ENCODE measurements at places on chromosomes 4 and X. TPM values are rescaled to one million over a fixed set of nuclear protein-coding genes. Genes with fewer than 3 reads are reported as not detected.

DNA sequence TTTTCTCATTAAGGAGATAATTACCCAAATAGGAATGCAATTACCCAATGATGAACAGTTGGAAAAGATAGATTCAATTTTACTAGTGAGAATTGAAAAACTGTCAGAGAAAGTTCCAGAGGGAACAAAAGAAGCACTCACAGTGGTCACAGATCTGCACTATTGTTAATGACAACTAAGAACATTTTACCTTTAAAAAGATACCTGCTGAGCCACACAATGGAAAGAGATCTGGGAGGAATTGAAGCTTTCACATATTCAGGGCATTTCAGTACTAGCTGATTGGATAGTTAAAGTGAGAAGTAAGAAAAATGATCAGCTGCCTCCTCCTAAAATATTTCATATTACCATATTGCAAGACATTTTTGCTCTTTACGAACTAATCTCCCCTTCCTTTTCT lies 1822.2 kb downstream of the STIM2 start:
- DNase-seq, result no peak

DNA sequence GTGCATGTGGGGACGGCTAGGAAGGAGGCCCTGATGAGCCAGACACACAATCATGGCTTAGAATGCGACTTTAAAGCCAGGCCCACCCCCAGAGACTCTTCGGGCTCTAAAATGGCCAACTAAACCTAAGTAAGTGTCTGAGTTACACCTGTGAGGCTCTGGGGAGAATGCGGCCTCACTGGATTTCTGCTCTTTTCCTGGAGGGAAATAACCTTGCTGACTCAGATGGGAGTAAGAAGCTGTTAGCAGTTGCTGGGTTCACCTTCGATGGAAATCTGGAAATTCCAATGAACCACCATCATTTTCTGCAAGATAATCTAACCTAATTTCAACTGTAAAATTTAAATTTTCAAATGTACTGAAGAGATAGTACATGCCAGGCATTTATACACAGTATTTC lies 97.6 kb upstream of the MAML3 start:
- DNase-seq, result no peak

- no peak for DNase-seq
These were observed 30.9 kb downstream of the AADAT start for GRCh38 chr4:170058826-170059225.

DNA sequence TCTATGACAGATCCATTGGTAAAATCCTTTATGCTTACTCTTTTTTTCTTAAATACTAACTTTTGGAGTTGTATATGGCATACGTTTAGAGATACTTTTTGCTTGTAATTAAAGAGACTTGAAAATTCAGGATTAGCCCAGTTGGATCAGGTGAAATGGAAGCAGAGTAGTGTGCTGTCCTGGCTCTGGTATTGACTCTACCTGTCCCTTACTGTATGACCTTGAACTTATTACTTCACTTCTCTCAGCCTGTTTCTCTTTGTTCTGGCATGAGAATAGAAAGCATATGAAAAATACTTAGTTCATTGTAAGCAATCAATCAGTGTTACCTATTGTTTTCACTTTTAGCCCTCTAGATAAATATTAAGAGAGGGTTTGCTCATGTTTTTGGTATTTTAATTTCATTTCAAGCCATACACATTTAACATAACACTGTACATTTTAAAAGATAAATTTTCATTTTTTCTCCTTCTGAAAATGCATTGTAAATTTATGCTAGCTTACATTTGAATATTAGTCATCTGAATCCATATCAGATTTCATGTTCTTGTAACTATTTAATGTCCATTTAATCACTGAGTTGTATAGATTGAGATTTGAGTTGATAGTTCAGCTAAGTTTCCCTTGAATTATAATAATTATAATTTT lies 35.9 kb downstream of the GUCY1B1 start:
- DNase-seq, result no peak

DNA sequence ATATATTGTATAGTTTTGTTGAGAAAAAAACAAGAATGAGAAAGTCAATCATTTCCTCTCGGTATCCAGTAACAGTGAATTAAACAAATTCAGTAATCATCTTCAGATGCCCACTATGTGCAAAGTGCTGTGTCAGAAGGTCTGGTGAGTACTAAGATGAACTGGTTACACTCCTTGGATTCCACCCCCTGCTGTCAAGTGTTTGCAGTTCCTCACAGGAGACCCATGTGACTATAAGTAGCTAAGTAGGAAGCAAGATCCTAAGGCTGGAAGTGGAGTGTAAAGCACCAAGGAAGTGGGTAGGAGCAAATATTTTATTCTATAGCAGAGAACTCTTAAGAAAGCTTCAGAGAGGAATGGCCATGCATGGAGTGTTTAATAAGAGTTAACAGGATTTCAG lies 73.6 kb downstream of the SNX25 start:
- no peak for DNase-seq

- DNase-seq, result no peak
These were observed 16.3 kb downstream of the AMBN start for GRCh38 chr4:70608324-70608723.

DNA sequence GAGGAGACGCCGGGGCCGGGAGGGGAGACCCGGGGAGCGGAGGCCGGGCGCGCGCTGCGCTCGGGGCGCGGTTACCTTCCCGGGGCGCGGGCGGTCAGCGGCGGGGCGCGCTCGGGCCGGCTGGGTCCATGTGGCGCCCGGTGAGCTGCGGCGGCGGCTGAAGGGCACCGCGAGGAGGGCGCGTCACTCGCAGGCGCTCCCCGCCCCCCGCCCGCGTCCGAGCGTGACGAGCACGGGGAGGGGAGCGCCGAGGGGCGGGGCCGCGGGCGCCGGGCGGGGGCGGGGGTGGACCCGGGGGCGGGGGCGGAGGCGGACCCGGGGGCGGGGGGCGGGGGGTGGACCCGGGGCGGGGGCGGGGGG lies at the start of gene CPLX1:
Gene CPLX1 (minus strand): TSS at position 159 of the 360 bp plus-strand sequence. CDS start 1,607 bp downstream, outside the sequence.
- no peak for DNase-seq

DNA sequence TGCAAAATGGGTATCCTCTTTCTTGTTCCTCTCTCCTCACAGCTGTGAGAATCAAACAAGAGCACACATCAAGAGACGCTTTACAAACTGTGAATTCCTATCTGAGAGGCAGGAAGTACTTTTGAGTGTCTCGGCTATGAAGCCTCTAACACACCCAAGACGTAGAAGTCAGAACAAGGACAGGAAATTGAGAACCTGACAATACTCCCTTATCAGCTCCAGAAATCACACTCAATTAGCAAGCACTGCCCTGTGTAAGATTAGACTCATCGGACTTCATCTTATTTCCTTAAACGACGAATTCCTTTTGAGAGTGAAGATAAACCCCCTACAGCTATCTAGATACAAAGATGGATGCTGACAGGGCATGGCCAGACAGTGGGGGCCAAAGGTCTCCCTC lies 50.7 kb upstream of the CRMP1 start:
- no peak for DNase-seq

GRCh38 chr4:152258804-152259708 lies 276.8 kb downstream of the FBXW7 start:
- DNase-seq, result no peak

GRCh38 chrX:39309018-39309635 lies 507.9 kb downstream of the MID1IP1 start:
- no peak for DNase-seq

- no peak for DNase-seq
These were observed 120.7 kb upstream of the PPARGC1A start for GRCh38 chr4:24010573-24010972.

- no peak for DNase-seq
These were observed 557 bp upstream of the USP38 start for GRCh38 chr4:143184217-143184502.

DNA sequence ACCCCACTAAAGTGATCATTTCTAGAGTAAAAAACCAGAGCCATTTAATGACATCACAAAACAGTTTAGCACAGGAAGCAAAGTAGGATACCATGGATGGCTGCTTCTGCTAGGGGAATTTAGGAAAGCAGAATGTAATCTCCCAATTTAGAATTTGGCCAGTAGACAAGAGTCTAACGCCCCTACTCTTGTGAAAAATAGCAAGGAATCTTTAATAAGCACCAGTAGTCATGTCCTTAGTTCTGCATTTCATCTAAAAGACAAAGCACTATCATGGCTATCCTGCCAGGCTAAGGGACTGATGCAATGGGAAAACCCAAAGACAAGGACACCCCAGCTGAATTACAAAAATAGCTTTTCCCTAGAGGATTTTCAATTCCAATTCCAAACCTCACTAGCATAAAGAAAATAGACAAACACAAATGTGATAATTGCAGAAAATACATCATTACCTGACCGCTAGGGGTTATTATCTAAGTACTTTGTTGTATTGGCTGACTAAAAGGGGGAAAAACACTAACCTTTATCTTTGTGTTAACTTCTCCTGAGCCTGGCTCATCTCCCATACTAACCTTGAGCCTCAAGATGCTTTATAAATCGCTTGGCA lies 2.6 kb upstream of the AMMECR1 start:
- no peak for DNase-seq

DNA sequence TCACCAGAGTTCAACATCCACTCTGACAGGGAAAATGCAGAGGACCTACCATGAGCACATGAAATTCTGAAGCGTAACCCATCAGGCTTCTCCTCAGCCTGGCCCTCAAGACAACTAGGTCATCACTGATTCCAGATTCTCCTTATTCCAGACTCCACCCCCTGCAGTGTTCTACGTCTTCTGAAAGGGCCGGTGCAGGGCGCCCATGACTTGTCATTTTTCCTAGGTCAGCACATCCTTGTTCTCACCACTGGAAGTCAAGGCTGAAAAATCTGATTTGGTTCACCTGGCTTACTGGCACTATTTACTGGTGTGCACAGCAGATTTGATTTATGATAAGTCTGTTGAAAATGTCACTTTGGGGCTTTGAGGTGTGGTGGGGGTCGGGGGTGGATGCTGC lies 140.9 kb upstream of the KLF3 start:
- DNase-seq, result peak; percentile 53

DNA sequence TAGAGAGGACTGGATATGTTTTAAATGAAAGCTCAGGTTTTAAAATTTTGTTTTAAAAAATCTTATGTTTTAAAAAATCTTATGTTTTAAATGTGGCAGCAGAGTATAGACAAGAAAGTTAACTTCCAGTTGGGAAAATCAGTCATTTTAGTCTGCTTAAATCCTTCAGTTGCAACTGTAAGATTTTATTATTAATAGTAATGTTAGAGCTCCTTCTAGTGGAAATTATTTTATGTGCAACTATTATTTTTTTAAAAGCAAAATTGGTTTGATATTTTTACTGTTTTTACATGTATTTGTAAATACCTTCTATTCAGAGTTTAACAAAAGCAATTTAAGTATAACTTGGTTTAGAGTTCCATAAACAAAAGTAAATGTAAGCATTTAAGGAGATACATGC lies 8.5 kb upstream of the NUDT6 start:
- DNase-seq, result no peak

- DNase-seq, result peak; percentile 60
These were observed 29.5 kb upstream of the FGFR3 start for GRCh38 chr4:1763550-1764080.

- no peak for DNase-seq
These were observed 47.8 kb downstream of the FHDC1 start for GRCh38 chr4:152983774-152984411.

- no peak for DNase-seq
These were observed 16.1 kb upstream of the TASL start for GRCh38 chrX:30593440-30594200.

- DNase-seq, result no peak
These were observed 91.5 kb downstream of the HTR2C start for GRCh38 chrX:114675365-114675764.

DNA sequence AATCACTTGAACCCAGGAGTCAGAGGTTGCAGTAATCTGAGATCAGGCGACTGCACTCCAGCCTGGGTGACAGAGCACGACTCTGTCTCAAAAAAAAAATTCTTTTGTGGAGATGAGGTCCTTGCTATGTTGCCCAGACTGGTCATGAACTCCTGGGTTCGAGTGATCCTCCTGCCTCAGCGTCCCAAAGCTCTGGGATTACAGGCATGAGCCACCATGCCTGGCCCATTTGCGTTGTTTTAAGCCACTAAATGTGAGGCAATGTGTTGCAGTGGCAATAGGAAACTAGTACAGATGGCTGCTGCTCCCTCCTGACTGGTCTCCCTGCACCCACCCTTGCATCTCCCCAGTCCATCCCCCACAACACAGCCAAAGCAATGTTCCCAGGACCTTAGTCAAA lies 40.0 kb upstream of the APLN start:
- no peak for DNase-seq

GRCh38 chr4:66750273-66750672 lies 795.0 kb downstream of the CENPC start:
- no peak for DNase-seq

DNA sequence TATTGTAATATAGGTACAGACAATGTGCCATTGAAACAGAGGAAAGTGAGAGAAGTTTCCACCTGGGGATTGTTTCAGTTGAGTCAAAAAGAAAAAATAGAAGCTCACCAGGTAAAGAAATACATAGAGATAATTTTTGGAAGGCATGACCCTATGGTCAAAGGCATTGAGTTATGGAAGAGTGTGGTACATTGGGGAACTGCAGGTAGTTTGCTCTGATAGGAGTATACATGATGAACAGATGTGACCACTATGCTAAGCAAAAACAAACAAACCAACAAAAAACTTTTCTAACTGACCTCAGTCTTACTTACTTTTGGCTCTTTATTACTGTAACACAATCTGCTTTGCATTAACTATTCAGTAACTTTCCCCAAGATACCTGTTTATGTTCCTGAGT lies 85.9 kb downstream of the UGT8 start:
- DNase-seq, result no peak

GRCh38 chrX:40120838-40121580 lies 23.3 kb upstream of the BCOR start:
- no peak for DNase-seq

DNA sequence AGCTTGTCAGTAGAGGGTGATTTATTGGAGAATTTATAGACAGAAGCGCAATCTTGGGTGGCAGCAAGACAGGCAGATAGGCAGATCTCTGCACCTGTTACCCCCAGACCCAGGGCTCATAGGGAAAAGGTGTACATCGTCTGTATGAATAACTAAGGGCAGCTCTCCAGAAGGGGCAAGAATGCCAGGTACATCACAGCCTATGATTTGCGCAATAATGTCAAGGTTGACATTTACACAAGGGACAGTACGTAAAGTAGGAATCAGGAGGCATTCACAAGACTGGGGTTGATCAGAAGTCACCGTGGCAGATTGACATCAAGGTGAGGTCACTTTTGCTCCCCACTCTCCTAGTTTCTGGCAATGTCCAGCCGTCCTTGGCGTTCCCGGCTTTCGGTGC lies 524.1 kb downstream of the TRIML1 start:
- no peak for DNase-seq

- peak; percentile 32 for DNase-seq
These were observed 35.9 kb downstream of the WDR1 start for GRCh38 chr4:10080589-10081217.

SYTL4 gene
- total RNA-seq, result 3.7 TPM

RBM3 gene
- total RNA-seq, result 103 TPM

PCDH10 gene
- 0.08 TPM for total RNA-seq

ADH7 gene
- total RNA-seq, result not detected

ZAR1 gene
- not detected for total RNA-seq

XK gene
- 9.0 TPM for total RNA-seq

APLN gene
- 15.4 TPM for total RNA-seq

RAB41 gene
- total RNA-seq, result not detected

CC2D2A gene
- 6.7 TPM for total RNA-seq

Data from Right ventricle myocardium superior (tissue), 1 donor.